Thyroid gland (tissue), 4 donors: ENCODE measurements at places on chromosomes 2 and 18. TPM values are rescaled to one million over a fixed set of nuclear protein-coding genes. Genes with fewer than 3 reads are reported as not detected.

MARCO gene
- total RNA-seq = 1.1 TPM

DNA sequence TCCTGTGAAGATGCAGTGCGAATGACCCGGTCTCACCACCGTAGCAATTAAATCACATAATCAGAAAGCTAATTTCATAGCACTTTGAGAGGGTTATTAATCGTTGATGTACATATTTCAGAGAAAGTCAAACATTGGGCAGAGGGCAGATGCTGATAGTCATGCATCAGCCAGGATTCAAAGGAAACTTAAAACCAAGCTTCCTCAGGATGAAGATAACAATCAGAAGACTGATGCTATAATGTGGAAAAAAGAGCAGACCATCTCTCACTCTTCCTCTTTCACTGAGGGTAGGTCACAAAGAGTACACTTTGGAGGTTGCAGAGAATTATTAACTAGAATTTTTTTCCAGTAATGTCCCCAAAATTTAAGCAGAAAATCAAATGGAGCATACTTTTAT, 1027.7 kb upstream of the ZEB2 start:
- no peak overlapping the region for H3K4me3 ChIP-seq
- H3K36me3 ChIP-seq = no peaks in the 10 kb centered on the region
- H3K4me1 ChIP-seq = no peaks in the 10 kb centered on the region

REG3A gene
- total RNA-seq = not detected

- no peak for DNase-seq
- H3K4me1 ChIP-seq = no peaks in the 10 kb centered on the region
- H3K36me3 ChIP-seq = no peaks in the 10 kb centered on the region
- H3K27me3 ChIP-seq = no peaks in the 10 kb centered on the region
- no peak overlapping the region for H3K27ac ChIP-seq
- H3K4me3 ChIP-seq = no peak overlapping the region
Observed at GRCh38 chr18:56982766-56983165, 164.1 kb upstream of the BOD1L2 start.

DNA sequence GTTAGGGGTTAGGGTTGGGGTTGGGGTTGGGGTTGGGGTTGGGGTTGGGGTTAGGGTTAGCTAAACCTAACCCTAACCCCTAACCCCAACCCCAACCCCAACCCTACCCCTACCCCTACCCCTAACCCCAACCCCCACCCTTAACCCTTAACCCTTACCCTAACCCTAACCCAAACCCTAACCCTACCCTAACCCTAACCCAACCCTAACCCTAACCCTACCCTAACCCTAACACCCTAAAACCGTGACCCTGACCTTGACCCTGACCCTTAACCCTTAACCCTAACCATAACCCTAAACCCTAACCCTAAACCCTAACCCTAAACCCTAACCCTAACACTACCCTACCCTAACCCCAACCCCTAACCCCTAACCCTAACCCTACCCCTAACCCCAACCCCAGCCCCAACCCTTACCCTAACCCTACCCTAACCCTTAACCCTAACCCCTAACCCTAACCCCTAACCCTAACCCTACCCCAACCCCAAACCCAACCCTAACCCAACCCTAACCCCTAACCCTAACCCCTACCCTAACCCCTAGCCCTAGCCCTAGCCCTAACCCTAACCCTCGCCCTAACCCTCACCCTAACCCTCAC, 24.1 kb upstream of the RABL2A start:
- H3K27ac ChIP-seq = peak overlapping the region; percentile 71
- DNase-seq = no peak
- no peaks in the 10 kb centered on the region for H3K4me1 ChIP-seq
- no peaks in the 10 kb centered on the region for H3K27me3 ChIP-seq
- peak overlapping the region; percentile 40 for H3K4me3 ChIP-seq

DNA sequence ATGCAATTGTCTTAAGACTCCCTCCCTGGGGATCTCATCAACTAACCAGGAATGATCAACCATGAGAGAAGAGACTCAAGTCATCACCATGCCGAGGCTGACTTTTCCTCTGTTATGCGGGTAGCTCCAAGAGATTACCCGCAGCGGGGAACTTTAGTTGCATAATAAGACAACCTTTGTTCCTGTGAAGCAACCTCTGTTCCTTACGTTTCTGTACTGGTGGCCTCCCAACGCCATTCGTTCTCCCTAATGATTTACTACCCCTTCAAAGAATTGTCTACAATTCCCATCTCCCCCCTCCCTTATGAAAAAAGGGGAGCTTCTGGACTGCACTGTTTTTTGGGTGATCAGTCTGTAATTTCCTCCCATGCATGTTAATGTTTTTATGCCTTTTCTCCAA, 66.1 kb upstream of the LRPPRC start:
- no peaks in the 10 kb centered on the region for H3K36me3 ChIP-seq
- DNase-seq = no peak
- no peaks in the 10 kb centered on the region for H3K4me1 ChIP-seq
- no peak overlapping the region for H3K27ac ChIP-seq
- no peaks in the 10 kb centered on the region for H3K27me3 ChIP-seq
